Caco-2 (cell line): ENCODE measurements at places on chromosomes 11 and 22.

DNA sequence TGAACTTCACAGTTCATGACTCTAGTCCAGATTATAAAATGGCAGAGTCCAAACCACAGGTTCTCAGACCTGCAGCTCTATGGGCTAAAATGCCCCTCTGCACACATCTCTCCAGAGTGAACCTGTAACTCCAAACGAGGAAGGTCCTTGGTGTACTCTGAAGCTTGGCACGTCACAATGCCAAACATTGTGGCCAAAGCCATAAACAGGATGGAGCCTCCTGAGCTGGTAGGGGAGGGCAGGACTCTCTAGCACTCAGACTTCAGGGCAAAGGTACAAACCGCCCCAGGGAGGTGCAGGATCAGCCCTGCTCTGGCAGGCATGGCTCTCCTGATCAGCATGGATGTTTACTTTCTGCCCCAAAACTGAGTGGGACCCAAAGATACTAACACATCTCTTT, 2.3 kb downstream of the SCUBE2 start:
- H3K27ac ChIP-seq: no peak overlapping the region
- H3K36me3 ChIP-seq: no peaks in the 10 kb centered on the region
- no peaks in the 10 kb centered on the region for H3K4me1 ChIP-seq
- no peak overlapping the region for H3K4me3 ChIP-seq
- no peak for DNase-seq
- H3K27me3 ChIP-seq: no peaks in the 10 kb centered on the region

DNA sequence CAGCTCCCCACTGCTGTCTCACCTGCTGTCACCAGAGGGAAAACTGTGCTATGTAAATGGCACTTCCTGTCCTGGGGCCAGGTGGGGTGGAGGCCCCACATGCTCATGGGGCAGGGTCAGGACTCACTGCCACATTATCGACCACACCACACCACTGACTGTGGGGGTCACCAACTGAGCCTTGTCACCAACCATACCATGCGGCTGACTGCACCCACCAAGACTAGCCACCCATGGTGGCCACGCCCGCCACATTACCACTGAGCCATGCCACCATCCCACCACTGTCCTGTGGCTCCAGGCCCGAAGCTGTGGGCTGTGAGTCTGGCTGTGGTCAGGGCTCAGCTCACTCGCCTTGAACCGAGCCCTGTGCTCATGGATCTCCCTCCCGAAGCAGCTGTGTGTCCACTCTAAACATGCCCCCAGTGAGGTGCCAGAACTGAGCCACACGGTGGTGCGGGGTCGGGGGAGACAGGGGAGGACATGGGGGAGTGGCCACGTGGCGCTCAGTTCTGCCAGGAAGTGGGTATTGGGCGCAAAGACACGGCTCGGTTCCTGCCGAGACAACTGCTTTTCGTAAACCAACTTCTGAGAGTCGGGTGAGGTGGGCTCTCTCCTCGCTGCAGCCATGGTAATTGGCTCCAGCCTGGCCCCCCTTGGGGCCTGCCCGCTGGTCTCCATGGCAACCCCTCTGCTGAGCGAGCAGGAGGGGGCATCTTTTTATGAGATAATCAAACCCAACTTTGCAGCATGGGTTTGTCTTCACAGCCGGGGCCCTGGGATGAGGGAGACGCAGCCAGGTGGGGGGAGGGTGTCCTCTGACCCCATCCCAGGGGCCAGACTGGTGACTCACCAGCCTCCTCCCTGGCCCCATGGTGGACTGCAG, 23.2 kb downstream of the RTN4R start:
- H3K27ac ChIP-seq: no peak overlapping the region
- 0 out of 2 replicates have a peak, but pooled peaks cover 4% of the 10 kb centered on the region for H3K4me1 ChIP-seq
- H3K36me3 ChIP-seq: no peaks in the 10 kb centered on the region
- no peak for DNase-seq
- H3K27me3 ChIP-seq: no peaks in the 10 kb centered on the region
- H3K4me3 ChIP-seq: no peak overlapping the region

DNA sequence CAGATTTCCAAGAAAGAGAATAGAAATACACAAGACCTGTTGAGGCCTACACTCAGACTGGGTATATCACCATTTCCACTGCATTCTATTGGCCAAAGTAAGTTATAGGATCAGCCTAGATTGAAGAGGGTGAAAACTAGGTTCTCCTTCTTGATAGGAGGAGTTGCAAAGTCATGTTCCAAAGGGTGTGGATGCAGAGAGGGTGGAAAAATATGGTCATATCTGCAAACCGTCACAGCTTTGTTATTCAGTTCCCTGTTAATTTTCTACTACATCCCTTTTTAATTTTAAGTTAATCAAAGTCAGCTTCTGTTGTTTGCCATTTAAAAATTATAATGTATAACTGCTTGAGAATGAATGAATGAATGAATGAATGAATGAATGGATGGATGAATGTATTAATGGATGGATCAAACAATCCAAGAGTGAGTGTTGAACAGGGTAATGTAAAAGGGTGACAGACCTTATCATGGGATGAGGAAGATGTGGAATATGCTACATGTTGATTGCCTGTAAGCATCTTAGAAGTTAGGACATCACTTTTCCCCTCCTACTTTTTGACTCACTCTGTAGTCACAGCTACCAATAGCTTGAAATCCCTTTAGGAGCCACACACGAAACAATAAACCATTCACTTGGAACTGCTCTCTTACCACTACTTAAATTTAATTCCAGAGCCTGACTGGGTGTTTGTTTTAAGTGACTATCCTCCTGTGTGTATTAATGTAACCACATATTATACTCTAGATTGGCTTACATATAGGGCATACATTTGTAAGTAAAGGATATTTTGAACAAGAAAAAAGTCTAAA, 121.5 kb downstream of the CCDC34 start:
- H3K27ac ChIP-seq: no peak overlapping the region
- no peak overlapping the region for H3K4me3 ChIP-seq
- peaks cover 21% of the 10 kb centered on the region for H3K4me1 ChIP-seq
- no peaks in the 10 kb centered on the region for H3K27me3 ChIP-seq
- no peaks in the 10 kb centered on the region for H3K36me3 ChIP-seq

GRCh38 chr22:45511847-45512261, 9.2 kb downstream of the FBLN1 start:
- no peak overlapping the region for H3K27ac ChIP-seq
- peaks cover 11% of the 10 kb centered on the region; the same call in 1 of the 2 replicates for H3K4me1 ChIP-seq
- H3K27me3 ChIP-seq: no peaks in the 10 kb centered on the region
- H3K36me3 ChIP-seq: no peaks in the 10 kb centered on the region; the same call in none of the 2 replicates
- H3K4me3 ChIP-seq: no peak overlapping the region
- DNase-seq: no peak

- DNase-seq: peak; percentile 90
- peaks cover 68% of the 10 kb centered on the region for H3K4me1 ChIP-seq
- peak within 1 kb of the TSS; percentile 87 for H3K4me3 ChIP-seq
- H3K27me3 ChIP-seq: no peaks in the 10 kb centered on the region
- H3K36me3 ChIP-seq: peaks cover 2% of the 10 kb centered on the region; the same call in 1 of the 2 replicates
- peak within 1 kb of the TSS; percentile 97 for H3K27ac ChIP-seq
Observed at GRCh38 chr11:62546244-62546928, at the start of gene AHNAK. AHNAK (minus strand) TSS chr11:62546806; CDS start chr11:62536098, 10,708 bp downstream.

GRCh38 chr11:130068546-130068985, 1.1 kb upstream of the APLP2 start:
- H3K36me3 ChIP-seq: no peaks in the 10 kb centered on the region
- peak overlapping the region; percentile 91 for H3K27ac ChIP-seq
- peaks cover 39% of the 10 kb centered on the region for H3K4me1 ChIP-seq
- H3K4me3 ChIP-seq: peak overlapping the region; percentile 73

DNA sequence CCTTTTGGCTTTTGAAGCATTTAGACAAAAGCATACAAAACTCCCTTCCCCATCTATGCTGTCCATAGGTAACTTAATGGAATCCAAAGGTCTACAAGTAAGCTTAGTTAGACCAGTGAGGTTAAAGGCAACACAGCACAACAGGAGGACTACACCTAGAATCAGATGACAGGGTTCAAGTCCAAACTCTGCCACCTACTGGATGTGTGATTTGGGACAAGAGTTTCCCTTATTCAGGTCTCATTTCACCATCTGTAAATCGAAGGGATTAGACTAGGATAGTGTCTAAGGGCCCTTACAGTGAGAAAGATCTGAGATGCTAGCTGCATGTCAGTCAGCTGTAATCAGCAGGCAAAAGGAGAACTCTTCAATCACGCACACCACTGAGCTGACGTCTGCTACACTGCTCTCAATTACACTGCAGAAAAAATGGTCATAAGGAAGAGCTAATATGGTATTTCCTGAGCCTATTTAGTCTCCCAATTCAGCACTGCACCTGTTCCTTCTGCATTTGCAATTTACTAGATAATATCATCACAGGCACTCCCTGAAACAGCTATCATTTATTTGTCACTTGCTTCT, 82.2 kb downstream of the SERGEF start:
- no peaks in the 10 kb centered on the region for H3K4me1 ChIP-seq
- no peaks in the 10 kb centered on the region for H3K36me3 ChIP-seq
- H3K4me3 ChIP-seq: no peak overlapping the region
- no peak overlapping the region for H3K27ac ChIP-seq
- no peaks in the 10 kb centered on the region for H3K27me3 ChIP-seq

- H3K27ac ChIP-seq: peak overlapping the region; percentile 69
- peaks cover 13% of the 10 kb centered on the region for H3K36me3 ChIP-seq
- H3K27me3 ChIP-seq: no peaks in the 10 kb centered on the region
- H3K4me1 ChIP-seq: peaks cover 18% of the 10 kb centered on the region
- no peak for DNase-seq
Observed at GRCh38 chr22:50281957-50282356, 11.8 kb upstream of the MAPK11 start.
